ENCODE measurements at places on chromosomes 11 and 22. TPM values are rescaled to one million over a fixed set of nuclear protein-coding genes. Genes with fewer than 3 reads are reported as not detected.

SGSM1 gene
- 3.6 TPM for total RNA-seq

DNA sequence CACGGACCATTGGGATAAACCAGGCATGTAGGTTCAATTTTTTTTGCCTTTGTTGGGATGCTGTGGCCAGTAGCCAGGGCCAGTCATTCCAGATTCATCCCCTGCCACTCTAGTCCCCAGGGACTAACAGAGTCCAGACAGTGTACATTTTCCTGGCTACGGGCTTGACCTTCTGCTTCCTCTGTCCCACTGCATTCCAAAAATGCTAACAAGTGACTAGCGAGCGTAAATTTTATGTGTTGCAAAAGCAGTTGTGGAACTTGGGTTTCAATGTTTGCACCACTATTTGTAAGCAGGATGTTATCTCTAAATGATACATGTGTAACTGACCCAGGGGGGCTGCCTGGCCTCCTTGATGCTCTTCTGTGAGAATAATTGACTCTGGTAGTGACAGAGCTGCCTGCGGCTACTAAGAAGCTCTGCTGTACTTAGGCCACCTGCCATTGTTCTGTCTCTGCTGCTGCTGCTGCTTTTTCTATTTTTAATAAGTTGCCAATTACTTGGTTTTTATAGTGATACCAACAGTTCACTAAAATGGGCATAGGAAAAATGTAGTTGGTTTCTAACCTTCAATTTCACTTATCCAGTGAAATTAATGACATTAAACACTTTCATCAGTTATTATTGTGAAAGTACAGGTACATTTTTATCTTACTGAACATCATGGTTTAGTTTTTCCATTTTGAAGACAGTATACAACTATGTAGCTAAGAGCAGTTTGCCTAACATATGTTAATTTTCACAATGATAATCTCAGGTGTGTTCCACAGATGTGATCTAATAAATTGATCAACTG is 26.8 kb downstream of the TNRC6B start:
- no peak for DNase-seq

POTEH gene
- not detected for total RNA-seq

- no peak for DNase-seq
These were observed 6.3 kb downstream of the GRIK4 start for GRCh38 chr11:120517801-120518291.

GRCh38 chr11:14882196-14882595 is 9.8 kb downstream of the CYP2R1 start:
- no peak for DNase-seq

CD3G gene
- not detected for total RNA-seq

DNA sequence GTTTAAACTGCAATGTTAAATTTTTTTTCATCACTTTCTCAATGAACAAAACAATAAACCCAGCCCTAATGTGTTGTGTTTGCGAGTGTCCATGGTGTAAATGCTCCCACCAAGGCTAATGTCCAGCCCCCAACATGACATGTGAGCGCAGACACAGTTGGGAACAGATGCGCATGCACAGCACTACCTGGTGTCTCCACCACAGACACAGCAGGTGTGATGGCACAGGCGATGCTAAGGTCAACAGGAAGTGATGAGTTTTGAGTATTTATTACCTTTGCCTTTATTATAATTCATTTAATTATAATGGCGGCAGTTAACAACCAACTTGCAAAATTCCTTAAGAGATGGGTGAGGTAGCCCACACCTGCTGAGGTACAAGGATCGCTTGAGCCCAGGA is 42.9 kb downstream of the MICAL3 start:
- DNase-seq, result no peak

DNA sequence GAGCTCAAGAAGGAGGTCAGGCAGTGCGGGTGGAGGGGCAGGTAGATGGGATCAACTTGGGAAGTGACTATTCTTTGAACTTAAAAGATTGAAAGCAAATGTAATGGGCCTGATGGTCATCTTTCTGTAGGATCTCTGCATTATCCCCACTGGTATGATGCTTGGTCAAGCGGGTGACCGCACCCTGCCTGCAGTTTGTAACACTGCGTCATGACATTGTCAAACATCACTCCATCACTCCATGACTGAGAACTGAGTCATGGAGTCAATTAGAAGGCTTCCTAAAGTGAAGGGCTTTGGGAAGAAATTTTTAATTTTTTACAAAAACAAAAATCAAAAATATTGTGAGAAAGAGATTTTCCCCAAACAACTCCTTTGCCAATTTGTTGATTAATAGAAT is 62.4 kb upstream of the BMAL1 start:
- no peak for DNase-seq

DNA sequence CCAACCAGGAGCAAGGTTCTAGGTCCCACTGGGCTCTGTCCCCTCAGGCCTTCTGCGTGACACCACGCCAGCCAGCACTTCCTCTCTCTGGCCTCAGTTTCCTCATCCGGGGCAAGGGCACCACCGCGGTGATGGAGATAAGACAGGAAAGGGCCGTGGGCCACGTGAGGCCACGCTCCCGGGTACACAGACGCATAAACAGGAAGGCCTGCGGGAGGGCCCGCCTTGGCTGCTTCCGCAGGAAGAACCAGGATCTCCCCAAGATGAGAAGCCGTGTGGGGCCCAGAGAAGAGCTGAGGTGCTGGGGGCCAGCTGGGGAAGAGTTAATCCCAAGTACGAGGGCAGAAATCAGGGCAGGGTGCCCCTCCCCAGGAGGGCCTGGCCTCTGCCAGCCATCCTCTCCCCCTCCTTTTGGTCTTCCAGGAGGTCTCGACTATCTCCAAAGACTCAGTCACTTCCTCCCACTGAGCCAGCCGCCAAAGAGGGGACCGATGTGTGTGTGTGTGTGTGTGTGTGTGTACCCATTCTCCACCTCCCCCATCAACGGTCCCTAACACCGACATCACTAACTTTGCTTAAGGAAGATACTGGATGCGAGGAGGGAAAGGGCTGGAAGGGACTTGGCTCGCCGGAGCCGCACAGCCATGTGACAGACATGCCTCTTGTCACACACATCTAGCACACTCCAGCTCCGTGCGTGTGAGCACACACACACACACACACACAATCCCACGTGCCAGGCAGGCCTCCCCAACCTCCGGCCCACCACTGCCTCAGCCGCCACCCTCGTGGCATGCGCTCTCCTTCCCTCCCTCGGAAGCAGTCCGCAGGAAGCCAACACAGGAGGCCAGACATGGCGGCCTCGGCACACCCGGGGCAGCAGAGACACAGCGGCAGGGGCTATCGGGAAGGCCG is 1.4 kb downstream of the MFNG start:
- no peak for DNase-seq

PGA3 gene
- total RNA-seq, result not detected

COA4 gene
- total RNA-seq, result 34.5 TPM

MIAT gene
- 1.0 TPM for total RNA-seq

LARGE2 gene
- total RNA-seq, result 12.2 TPM

HTR3A gene
- 0.33 TPM for total RNA-seq

SLC29A2 gene
- total RNA-seq, result 5.4 TPM

GANAB gene
- 64.9 TPM for total RNA-seq

- DNase-seq, result no peak
These were observed 492.6 kb downstream of the CNTN5 start for GRCh38 chr11:99513368-99513767.

KDELR3 gene
- 5.6 TPM for total RNA-seq

- no peak for DNase-seq
These were observed 223.8 kb downstream of the FAM76B start for GRCh38 chr11:95565724-95566141.

GRCh38 chr11:17157761-17158160 is 50.0 kb downstream of the PIK3C2A start:
- DNase-seq, result no peak

C2CD2L gene
- total RNA-seq, result 20.8 TPM

DNA sequence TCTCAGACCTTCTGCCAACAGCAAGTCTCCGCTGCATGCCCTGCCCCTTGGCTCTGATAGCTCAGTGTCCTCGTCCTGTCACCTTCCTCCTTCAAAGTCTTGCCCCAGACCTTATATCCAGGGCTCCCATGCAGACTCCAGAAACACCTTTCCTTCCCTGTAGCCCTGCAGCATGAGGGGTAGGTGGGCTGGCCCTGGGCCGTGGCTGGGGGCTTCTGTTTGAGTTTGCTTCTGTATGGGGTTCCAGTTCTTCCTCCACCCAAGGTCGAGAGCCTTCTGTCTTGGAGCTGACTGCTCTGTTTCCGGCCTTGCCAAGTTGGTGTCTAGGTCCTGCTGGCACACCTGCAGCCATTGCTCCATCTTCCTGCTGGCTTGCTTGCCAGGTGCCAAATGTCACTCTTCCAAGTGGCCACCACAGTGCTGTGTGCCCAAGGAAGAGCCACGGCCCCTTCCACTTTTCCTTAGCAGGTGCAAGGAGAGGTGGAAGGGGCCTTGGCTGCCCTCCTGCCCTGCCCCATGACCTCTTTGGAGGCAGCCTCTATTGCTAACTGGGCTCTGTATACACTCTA is 74.8 kb upstream of the NECTIN1 start:
- peak; percentile 28 for DNase-seq

SHISAL1 gene
- 0.78 TPM for total RNA-seq

GRCh38 chr11:44771841-44772240 is 45.1 kb downstream of the TSPAN18 start:
- no peak for DNase-seq

GRCh38 chr11:113261709-113262475 is 52.5 kb upstream of the TTC12 start:
- DNase-seq, result no peak

GRCh38 chr11:106306942-106307341 is 229.5 kb downstream of the AASDHPPT start:
- DNase-seq, result no peak

DNA sequence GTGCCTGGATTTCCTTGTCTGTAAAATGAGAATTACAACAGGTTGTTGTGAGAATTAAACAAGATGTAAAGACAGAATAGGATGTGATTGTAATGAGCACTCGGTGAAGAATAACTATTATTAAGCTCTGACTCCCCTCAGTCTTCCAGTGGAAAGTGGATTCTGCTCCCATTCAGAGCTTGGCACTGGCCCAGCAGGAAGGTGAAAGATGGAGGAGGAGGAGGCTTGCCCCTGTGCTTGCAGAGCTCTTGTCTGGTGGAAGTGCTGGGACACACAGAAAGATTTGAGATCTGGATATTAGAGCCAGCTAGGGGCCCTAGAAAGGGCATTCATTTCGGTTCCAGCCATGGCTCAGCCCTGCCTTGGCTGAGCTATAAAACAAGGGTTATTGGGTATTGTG is 28.2 kb downstream of the PHLDB1 start:
- no peak for DNase-seq

DNA sequence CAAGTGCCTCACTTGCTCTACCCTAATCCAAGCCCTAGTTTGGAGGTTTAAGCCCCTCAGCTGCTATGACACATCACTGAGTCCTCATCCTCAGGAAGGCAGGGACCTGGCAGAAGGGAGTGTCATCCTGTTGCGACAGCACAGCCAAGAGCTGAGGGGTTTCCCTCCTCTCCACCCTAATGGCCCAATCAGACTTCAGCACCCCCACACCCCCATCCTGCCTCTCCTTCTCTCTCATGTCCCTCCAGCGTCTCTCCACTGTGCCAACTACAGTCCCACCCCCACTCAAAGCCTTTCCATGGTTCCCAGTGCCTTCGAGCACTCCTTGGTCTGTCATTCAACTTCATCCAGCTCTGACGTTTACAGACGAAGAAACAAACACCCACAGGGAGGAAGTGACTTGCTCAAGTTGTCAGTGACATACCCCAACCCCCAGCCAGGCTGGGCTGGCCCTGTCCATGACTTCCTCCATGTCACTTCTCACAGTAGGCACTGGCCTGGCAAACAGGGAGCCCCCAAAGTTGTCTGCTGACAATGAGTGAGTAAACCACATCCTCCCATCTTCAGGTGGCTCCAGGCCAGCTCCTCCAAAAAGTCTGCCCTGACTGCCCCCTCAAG is 15.6 kb downstream of the ARAP1 start:
- peak; percentile 76 for DNase-seq

CYP2D6 gene
- 2.0 TPM for total RNA-seq
